Right hindlimb (tissue), 1 donor: ENCODE measurements at places on chromosomes 13 and 19.

GRCh38 chr13:76552041-76552772 lies 334.0 kb downstream of the KCTD12 start:
- DNase-seq, result no peak

DNA sequence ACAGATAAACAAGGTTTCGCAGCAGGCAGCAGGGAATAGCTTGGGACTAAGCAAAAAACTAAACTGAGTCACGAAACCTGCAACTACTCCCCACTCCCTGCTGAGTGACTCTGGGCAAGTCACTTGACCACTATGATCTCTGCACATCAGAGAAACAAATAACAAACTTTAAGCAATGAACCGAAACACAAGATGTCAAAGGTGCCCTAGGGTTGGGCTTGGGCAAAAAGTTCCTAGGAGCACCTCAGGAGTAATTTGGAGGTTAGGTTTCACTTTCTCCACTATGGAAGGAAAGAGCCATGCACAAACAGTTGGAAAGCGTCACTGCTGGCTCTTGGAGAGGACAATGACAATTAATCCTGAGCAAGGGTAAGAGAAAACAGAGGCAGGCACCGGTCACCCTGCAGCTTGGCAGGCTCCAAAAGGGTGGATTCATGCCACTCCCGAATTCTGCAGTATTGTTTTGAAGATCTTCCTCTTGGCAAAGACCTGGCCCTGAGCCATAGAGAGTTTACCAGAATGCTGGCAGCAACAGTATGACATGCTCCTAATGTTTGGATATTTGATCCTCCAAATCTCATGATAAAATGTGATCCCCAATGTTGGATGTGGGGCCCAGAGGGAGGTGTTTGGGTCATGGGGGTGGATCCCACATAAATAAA lies 60.3 kb downstream of the CRYL1 start:
- DNase-seq, result no peak

- DNase-seq, result no peak
Observed at GRCh38 chr19:14492756-14493337, 3.1 kb downstream of the GIPC1 start.

DNA sequence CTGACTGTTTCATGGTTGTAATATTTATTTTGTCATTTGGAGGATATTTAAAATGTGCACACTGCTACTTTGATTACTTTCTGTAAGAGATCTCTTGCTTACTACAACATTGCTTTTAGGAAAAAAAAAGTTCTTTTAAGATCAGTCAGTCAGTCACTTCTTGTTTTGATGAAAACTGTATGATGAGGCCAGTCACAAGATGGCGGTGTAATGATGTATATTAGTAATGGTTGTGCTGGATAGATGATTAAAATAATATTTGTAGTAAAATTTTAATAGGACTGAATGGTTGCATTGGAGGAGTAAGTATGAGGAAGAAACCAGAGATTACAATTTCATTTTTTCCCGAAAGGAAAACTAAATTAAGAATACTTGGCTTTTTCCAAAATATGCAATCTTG lies 2411.1 kb downstream of the PCDH9 start:
- no peak for DNase-seq

DNA sequence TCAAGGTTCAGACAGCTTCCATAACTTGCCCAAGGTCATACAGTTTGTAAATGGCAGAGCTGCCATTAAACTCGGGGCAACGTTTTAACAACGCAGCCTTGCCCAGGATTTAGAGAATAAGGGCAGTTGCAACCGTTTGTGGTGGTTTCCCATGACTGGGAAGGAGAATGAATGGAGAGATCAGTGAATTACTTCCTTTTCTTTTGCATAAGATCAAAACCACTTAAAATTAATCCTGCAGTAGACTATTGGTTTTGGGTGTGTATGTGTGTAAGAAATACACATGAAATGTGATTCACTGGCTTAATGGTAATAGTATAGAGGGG lies 179.1 kb upstream of the MIR17HG start:
- no peak for DNase-seq

DNA sequence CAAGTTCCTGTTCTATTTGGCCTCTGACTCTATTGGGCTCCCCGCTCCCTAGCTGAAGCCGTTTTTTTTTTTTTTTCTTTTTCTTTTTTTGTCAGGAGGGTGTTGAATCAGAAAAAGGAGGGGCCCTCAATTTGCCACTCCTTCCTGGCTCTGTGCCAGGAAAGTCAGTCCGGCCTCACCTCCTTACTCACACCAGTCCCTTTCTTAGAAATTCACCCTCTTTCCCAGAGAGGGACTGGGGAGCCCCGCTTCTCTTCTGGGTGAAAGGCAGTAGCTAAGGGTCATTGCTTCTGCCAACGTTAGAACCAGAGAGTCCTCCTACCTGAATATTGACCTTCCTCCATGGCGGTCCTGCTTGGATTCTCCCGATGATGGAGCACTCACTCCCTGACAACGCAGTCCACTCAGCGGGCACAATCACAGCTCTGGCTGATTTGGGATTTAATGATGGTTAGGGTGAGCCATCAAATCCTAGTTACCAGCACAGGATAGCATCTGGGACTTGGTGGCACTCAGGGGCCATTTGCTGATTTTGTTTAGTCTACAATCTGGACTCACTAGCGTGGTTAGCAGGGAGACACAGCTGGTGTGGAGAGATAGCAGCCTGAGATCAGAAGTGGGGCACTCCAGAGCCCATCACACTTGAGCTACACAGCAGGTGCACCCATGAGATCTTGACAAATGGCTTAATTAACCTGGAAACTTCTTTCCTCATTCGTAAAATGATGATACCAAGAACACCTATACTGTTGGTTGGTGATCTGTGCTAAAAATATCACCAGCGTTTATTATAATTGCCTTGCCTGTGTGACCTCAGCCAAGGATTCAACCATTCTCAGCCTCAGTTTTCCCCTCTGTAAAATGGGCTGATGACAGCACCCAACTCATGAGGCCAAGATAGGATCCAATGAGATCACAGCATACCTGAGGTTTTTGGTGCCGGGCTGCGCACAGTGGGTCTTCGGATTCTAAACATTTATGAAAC lies 2.2 kb downstream of the FCER2 start:
- no peak for DNase-seq

DNA sequence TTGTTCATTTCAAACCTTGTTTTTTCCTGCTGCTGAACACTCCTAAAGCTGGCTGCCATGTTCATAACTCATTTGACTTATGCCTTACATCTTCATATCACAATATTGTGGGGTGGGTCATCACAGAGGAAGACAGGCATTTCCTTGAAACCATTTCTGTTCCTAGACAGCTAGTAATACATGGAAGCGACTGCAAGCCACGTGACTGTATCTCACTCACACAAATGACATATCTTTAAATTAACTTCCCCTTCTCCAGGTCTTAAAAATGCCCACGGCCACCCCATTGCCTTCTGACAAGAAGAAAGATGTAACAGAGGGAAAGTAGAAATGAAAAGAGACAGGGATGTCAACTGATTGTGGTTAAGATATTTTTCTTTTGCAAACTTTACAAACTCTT lies 236.8 kb downstream of the LMO7 start:
- DNase-seq, result no peak

DNA sequence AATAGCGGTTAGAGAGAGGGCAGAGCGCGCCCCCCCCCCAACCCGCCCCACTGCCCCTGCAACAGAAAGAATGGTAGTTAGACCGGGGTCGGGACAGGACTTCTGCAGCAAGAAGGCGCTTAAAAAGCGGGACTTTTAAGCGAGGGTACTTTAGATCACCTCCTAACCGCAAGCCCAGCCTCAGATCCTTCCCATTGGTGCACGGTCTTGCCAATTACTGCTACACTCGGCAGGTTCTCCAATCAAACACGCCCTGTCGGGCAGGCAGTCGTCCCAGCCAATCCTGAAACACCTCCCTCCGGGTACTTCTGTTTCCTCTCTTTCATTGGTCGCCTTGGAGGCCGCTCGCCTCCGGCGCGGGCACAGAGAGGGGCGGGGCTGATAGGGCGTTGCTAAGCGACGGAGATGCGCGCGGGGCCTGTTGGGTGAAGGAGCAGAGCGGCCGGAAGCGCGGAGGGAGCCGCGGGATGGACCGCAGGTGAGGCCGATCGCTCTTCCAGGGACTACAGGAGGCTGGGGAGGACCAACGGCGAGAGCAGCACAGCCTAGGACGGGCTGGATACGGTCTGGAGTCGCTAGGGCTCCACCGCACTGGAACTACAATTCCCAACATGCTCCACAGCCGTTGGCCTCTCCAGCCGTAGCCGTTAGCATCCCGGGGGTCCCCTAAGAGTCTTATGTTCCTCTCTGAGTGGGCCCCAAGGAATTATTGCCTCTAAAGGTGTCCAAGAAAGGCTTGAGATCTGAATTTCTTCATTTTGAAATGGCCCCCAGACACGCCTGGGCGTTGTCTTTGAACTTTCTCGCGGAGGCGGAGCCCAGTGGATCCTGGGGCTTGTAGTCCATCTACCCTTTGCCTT lies at the start of gene PROSER3:
Gene PROSER3 (plus strand): TSS at position 428 of the 860 bp plus-strand sequence. CDS start 40 bp downstream, at position 468.
- peak; percentile 100 for DNase-seq

- DNase-seq, result no peak
Observed at GRCh38 chr19:18710186-18710585, 26.7 kb downstream of the CRTC1 start.

DNA sequence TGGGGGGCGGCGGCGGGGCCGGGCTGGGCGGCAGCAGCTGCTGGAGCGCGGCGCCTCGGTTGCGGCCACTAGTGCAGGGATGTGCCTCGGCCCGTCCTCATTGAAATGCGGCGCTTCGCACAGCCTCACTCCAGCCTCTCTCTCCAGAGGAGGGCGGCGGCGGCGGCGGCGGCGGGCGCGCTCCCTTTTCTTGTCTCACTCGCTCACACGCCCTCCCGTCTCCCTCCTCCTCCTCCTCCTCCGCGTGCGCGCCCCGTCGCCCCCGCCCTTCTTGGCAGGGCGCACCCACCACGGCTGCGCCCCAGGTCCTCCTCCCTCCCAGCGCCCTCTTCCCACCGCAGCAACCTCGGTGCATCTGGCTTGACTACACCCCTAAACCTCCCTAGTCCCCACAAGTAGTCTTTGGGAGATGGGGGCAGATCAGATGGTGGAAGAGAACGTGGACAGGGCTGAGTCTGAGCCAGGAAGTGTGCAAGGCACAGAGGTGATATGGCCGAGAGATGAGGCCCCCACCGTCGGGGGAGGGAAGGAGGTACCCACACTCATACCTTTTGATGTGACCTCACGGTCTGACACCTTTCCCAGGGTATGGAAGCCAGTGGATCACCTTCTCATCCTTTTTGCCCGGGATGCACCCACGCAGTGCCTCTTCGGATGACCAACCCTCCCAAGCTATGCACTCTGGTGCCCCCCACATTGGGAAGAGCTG lies at the start of gene DCLK1:
Gene DCLK1 (minus strand): TSS at position 161 of the 709 bp plus-strand sequence.
- peak; percentile 89 for DNase-seq

GRCh38 chr19:21765151-21765550 lies 2.2 kb downstream of the ZNF100 start:
- no peak for DNase-seq

GRCh38 chr13:112905086-112905485 lies 63.9 kb upstream of the MCF2L start:
- DNase-seq, result no peak

GRCh38 chr19:5954293-5954692 lies 23.6 kb downstream of the RANBP3 start:
- no peak for DNase-seq

DNA sequence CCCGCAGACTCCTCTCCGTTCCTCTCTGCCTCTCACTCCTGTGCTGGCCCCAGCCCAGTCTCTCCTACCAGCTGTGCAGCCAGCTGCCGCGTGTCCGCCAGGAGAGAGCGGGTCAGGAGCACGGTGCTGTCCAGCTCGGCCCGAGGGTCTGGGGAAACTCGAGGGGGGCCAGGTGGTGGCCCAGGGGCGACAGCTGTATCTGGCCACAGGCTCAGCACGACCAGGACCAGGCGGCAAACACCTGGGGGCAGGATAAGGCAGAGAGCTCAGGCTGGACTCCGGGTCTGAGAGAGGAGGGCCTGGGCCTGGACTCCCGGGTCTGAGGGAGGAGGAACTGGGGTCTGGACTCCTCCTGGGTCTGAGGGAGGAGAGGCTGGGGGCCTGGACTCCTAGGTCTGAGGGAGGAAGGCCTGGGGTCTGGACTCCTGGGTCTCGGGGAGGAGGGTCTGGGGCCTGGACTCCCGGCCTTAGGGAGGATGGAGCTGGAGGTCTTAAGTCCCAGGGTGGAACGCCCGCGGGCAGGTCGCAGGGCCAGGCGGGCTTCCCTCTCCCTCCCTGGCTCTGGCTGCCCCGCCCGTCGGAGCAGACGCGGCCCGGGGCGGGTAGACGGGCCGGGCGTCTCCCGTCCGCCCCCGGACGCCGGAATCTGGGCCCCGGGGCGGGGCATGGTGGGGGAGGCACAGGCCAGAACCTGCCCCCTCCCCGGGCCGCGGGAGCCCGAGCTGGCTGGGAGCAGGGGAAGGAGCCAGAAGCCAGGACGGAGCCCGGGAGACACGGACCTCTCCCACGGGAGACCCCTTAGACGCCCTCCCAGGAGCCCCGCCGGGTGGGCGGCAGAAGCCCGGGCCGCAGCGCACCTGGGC lies 1.3 kb downstream of the IL11 start:
- DNase-seq, result peak; percentile 64

DNA sequence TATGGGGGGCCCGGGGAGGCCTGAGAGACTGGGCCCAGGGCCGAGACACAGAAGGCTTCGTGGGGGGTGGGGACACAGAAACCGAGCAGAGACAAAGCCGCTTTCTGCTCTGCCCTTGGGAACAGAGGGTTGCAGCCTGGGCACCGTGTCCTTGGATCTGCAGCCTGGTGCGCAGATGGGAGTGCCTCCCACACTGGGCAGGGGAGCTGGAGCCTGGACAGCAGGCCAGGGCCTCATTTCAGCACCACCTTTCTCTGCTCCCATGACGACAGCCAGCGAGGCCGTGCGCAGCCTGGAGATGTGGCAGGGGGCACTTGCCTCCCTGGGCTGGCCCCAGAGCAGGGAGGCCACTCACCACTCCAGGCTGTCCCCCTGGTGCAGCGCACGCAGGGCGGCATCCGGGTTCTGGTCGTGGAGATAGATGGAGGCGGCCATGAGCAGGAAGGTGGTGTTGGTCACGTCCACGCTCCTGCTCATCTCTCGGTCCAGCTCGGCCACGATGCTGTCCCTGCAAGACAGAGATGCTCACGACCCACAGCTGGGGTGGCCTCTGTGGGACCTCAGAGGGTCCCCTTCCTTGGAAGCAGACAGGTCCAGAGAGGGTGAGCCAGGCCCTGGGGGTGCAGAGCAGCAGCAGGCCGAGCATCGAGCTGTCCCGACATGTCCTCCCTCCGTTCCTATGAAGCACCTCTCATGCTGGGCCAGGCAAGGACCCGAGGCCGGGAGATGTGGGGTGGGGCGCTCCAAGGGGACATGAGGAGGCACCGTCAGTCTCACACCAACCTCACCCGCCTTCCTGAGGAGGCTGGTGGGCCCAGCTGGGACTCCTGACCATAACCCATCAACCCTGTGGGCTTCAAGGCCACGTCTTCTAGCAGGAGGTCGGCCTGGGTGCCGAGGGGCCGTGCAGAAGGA lies 10.9 kb upstream of the CERS1 start:
- DNase-seq, result no peak
